ENCODE measurements at places on chromosomes 13 and 19.

GRCh38 chr13:66415444-66415843, 814.7 kb downstream of the PCDH9 start:
- no peak for DNase-seq

- no peak for DNase-seq
Measured at GRCh38 chr19:40763963-40764362, 11.4 kb upstream of the MIA start.

GRCh38 chr19:7916955-7917266, 2.3 kb downstream of the TGFBR3L start:
- DNase-seq = no peak

DNA sequence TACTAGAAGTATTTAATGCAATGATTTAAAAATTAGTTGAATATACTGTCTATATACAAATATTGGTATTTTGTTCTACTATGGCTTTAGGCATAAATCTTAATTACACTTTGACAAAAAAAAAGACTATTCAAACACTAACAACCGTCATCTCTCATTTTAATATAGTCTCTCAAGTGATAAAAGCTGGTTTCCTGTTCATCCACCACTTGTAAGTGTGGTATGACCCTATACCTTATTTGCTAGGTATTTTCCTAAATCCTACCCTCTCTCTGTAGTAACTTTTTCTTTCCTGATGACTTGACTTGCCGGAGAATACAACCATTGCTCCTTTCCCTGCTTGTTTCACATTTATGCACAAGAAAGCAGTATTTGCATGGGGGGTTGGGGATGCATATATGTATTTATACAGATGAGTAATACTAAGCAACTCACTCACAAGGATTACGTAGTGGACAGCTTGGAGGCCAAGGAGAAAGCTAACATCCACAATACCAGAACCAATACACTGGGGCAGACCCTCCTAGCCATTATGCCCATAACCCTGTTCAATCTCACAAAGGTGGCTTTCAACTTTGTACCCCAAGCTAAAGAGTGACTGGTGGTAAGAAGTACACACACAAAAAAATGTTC, 12.7 kb upstream of the EFNB2 start:
- no peak for DNase-seq

DNA sequence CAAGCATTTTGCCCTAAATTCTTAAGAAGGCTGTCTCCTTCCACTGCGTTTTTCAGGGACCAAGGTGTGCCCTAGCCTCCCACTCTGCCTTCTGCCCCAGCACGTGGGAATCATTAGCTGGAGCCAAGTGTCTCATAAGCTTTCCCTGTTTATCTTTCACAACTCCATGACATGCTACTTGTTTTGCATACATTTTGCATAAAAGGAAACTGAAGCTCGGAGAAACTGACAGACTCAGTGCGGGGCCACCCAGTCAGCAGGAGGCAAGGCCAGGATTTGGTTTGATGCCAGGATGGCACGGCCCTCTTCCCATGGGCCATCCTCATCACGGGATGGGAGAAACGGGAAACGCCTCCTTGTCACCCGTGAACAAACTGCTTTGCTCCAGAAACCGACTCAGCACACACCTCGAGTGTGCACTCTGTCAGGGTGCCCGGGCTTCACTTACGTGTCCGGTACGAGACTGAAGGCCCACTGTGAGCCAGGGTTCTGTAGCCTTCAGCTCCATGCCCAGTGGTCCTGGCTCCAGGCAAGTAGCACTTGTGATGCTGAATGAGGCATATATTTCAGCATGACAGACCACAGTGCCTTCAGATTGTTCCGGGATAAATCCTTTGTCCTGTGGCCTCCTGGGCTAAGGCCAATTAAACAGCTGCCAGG, 9.6 kb downstream of the CEBPA start:
- peak; percentile 81 for DNase-seq

DNA sequence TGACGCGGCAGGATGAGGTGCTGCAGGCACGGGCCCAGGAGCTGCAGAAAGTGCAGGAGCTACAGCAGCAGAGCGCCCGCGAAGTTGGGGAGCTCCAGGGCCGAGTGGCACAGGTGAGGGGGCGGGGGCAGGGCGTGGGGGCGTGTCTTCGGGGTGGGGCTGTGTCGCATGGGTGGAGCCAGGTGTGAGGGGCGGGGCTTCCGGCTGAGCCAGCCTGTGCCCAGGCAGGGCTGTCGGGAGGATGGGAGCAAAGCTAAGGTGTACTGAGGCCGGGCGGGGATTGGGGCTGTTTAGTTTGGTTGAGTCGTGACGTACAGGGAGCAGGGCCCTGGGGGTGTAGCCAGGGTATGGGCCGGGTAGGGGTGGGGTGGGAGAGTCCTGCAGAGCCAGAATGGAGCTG, 62.3 kb downstream of the KCNC3 start:
- peak; percentile 73 for DNase-seq

GRCh38 chr19:8423817-8424223, 10.7 kb downstream of the MARCHF2 start:
- peak; percentile 86 for DNase-seq

- DNase-seq = peak; percentile 80
Measured at GRCh38 chr13:30371649-30372265, 50.5 kb upstream of the UBE2L5 start.

DNA sequence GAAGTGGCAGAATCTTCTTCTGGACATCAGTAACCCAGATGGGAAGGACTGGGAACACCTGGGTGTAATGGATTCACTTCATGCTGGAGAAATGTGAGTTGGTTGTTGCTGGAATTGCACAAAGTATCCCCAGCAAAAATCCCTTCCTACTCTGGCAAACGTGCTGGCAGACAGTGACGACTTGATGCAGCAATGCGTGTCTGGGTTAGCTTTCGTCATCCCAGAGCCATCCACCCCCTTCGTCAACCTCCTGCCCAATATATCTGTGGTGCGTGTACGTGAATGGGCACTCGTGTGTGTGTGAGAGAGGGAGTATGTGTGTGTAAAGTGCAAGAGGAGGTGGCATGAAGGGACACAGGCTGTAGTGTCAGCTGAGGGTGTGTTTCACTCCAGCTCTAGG, 70.9 kb downstream of the TM9SF2 start:
- DNase-seq = no peak

GRCh38 chr19:7391218-7391670, 42.5 kb downstream of the ARHGEF18 start:
- DNase-seq = peak; percentile 73

GRCh38 chr19:1590641-1591397, 1.8 kb downstream of the MBD3 start:
- DNase-seq = no peak

- DNase-seq = no peak
Measured at GRCh38 chr13:53520132-53520531, 491.5 kb downstream of the OLFM4 start.

GRCh38 chr19:41871573-41872383, 5.3 kb upstream of the CD79A start:
- DNase-seq = no peak

DNA sequence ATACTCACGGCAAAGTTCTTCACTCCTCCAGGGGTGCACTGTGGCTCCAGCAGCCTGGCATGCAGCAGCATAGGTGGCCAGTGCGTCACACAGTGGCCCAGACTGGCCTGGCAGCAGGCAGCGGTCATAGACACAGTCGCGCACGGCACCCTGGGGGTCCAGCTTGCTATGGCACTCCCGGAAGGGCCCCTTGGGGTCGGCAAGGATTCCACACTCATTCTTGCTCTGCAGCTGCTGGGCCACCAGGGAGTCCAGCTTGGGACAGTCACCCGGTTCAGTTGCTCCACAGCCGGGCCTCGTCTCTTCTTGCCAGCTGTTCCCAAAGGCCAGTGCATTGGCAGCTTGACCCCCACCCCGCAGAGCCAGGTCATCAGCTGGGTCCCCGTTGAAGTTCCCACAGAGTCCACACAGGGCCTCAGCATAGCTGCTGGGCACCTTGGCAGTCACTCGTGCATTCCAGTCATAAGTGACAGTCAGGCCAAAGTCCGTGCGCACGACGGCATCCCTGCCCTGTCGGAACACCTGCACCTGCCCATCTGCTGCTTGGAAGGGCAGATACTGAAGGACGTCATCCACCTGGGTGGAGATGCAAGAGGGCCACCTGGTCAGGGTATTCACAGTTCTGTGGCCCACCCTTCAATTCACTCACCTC, 20.6 kb downstream of the FCGBP start:
- DNase-seq = peak; percentile 74

GRCh38 chr13:29844441-29844840, 6.0 kb downstream of the UBL3 start:
- no peak for DNase-seq

GRCh38 chr13:80337288-80338081, 3.4 kb downstream of the SPRY2 start:
- DNase-seq = peak; percentile 28

DNA sequence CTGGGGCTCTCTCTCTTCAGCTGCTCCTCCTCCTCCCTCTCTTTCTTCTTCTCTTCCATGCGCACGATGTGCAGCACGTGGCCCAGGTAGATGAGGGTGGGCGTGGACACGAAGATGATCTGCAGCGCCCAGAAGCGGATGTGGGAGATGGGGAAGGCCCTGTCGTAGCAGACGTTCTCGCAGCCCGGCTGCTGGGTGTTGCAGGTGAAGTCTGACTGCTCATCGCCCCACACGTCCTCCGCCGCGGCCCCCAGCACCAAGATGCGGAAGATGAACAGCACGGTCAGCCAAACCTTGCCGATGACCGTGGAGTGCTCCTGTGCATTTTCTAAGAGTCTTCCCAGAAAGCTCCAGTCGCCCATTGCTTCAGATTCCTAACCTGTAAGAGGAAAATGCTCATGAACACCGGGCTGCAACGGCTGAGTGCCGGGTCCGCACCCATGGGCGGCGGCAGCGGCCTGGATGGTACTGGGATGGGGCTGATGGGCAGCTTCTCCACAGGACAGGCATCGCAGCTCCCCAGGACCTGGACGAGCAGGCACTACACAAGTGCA, 17.8 kb downstream of the GJA3 start:
- no peak for DNase-seq

DNA sequence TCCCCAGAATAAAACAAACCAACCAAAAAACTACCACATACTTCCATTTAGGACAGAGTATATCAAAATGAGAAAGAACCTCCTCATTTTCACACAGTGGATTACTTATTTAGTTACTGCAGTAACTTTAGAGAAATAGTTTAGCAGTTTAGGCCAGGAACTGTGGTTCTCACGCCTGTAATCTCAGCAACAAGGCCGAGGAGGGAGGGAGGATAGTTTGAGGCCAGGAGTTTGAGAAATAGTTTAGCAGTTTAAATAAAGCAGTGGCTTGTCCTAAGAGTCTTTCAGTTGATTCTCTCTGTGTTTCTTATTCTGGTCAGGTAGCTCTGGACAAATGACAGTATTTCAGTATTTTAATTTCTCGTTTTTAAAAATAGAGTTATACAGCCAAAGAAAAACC, 9.4 kb downstream of the HMGB1 start:
- DNase-seq = no peak

DNA sequence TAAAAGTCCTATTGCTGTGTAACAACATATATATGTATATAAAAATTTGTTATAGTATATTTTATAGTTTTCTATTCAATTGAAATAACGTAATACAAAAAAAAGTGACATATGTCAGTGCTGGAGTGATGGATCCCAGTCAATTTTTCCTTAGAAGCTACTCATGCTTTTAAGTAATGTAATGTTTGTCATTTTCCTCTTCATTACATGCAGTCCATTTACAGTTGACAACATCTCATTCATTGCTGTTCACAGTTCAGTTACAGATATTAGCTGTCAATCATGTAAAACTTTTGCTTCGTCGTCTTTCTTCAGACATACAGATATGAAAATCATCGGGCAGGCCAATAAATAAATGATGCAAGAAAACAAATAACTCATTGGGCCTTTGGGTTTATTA, 525.1 kb upstream of the PRR20A start:
- DNase-seq = no peak

- peak; percentile 28 for DNase-seq
Measured at GRCh38 chr13:53250272-53250875, 221.8 kb downstream of the OLFM4 start.

DNA sequence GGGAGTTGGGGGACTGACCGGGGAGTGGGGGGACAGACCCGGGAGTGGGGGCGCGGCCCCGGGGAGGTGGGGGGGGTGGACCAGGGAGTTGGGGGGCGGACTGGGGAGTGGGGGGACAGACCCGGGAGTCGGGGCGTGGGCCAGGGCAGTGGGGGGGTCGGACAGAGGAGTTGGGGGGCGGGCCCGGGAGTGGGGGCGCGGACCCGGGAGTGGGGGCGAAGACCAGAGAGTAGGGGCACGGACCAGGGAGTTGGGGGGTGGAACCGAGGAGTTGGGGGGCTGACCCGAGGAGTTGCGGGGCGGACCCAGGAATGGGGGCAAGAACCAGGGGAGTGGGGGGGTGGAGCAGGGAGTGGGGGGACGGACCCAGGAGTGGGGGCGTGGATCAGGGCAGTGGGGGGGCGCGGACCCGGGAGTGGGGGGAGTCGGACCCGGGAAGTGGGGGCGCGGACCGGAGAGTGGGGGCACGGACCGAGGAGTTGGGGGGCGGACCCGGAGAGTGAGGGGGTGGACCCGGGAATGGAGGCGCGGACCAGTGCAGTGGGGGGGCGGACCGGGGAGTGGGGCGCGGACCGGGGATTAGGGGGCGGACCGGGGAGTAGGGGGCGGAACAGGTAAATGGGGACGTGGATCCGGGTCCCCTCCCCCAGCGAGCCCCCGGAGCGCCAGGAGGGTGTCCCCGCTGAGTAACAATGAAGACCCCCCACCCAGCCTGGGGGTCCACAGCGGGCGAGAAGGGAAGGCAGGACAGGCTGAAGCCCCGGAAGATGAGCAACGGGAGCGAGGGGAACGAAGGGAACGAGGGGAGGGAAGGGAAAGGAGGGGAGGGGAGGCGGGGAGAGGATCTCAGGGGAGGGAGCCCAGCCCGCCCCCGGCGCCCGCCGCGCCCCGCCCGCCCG, 589 bp downstream of the R3HDM4 start:
- no peak for DNase-seq

GRCh38 chr13:24233351-24233901, 72.9 kb downstream of the SPATA13 start:
- DNase-seq = no peak

DNA sequence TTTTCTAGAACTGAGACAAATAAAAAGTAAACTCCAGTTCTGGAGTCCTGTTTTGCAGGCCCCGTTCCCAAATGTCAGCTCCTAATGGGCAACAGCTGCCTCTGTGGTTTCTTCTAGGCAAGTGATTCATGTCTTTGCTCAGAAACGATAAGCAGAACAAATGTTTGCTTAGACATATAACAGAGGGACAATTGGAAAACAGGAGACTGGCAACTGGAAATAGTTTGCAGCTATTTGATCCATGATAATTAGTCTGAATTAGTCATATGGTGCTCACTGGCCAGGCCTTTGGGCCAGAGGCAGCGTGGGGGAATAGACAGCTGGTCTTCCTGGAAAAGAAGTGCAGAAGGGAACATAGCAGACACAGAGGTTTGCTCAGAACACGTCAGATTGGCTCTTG, 29.2 kb upstream of the TSHZ3 start:
- peak; percentile 27 for DNase-seq
